Left forelimb (tissue), 1 donor: ENCODE measurements at places on chromosomes 6 and 20.

DNA sequence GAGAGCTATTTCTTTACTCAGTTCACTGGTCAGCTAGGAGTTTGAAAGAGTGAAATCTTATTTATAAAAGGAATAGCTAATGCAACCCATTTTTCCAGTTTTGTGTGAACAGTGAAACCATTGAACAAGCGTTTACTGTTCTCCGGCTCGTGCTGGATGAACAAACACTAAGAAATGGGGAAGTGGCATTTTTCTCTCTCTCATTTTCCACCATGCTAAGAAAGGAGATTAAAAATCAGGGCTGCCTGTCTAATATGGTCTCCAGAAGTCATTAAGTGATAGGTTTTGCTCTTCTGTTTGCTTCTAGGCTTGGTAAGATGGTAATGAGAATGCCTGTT lies 774 bp upstream of the SFT2D1 start:
- no peak for DNase-seq

DNA sequence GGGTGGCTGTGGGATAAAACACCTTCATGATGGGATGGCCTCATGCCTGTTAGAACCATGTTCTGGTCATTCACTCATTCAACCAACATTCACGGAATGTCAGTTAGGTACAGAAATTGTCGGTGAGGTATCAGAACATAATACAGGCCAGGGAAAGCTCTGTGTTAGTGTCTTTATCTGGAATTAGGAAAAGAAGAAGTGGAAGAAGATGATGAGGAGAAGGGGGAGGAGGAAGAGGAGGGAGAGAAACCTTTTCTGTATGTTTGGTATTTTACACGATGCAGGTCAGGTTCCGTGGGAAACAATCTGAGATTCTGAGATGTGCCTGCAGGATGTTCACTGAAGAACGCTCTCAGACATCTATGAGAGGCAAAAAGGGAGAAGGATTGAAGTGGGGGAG lies 5.6 kb downstream of the ADTRP start:
- no peak for DNase-seq

DNA sequence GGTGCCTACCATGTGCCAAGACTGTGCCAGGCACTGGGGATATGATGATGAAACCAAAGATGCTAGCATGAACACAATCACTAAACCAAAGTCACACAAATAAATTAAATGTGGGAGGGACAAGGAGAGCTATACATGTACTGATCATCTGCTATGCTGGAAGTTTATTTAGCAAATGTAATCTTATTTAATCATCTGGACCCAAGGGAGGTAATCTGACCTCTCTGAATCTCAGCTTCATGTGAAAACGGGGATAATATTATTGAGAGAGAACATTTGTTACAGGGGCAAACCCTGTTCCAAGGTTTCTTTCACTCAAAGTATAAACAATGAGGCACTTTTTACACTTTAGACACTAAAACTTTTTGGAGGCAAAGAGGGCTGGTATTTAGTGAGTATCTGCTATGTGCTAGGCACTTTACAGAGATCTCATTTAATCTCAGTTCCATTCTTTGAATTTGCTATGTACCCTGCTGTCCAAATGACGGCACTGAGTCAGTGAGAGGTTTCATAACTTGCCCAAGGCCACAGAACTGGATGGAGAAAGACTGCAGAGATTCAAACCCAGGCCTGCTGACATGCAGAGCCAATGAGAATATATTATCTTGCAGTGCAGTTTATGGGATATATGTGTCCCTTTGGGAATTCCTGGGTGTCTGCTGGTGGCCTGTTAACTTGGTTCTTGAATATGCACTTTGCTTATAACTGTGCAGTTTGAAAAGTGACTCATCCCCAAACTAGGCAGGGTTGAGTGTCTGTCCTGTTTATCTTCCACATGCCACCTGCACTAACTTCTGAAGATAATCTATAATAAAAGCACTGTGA lies 3.3 kb upstream of the ASXL1 start:
- no peak for DNase-seq

- DNase-seq, result no peak
Observed at GRCh38 chr6:15026832-15027231, 219.0 kb upstream of the JARID2 start.

DNA sequence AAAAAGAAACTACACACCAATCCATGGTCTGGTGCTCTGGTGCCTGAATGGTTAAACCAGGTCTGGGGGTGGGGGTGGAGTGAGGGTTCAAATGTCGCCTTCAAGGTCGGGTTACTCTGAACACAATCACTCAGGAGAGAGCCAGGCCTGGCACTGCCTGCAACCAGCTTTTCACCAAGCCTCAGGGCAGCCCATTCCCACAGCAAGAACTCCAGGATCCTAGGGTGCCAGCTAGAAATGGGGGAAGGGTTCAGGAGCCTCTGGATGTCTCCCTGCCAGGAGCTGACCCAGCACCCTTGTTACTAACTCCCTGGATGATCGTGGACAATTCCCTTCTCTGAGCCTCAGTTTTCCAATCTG lies 6.7 kb downstream of the SDC4 start:
- DNase-seq, result no peak
